NCI-H774 (cell line): ENCODE measurements at places on chromosomes 4 and X.

- no peak for DNase-seq
These were observed 406.1 kb downstream of the RAPGEF2 start for GRCh38 chr4:159508917-159509500.

GRCh38 chr4:152634110-152634760, 45.6 kb downstream of the TMEM154 start:
- DNase-seq, result no peak

GRCh38 chr4:128322311-128322710, 34.7 kb upstream of the PGRMC2 start:
- no peak for DNase-seq

- no peak for DNase-seq
These were observed at the start of gene PNPLA4 for GRCh38 chrX:7927259-7928167. PNPLA4 (minus strand) TSS chrX:7927413; CDS start chrX:7926119, 1,294 bp downstream.

- no peak for DNase-seq
These were observed 192.0 kb downstream of the SMIM20 start for GRCh38 chr4:26105815-26106699.

- DNase-seq, result no peak
These were observed 2.5 kb downstream of the TENM3 start for GRCh38 chr4:182245541-182246215.

DNA sequence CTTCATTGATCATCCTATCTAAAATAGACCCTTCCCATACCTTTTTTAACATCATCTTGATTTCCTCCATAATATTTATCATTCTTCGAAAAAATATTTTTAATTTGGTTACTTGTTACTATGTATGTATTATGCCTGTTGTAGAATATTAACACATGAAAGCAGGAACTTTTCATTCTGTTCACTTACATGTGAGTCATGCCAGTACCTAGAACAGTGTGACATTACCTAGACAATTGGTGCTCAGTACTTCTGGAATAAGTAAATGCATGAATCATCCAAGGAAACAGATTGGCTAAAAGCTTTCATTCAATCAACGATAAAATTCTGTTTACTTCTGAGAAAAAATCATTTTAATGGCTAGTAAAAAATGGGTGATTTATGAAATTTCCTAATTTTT, 76.4 kb downstream of the CXXC4 start:
- no peak for DNase-seq

- DNase-seq, result no peak
These were observed 103.8 kb downstream of the EFNB1 start for GRCh38 chrX:68932611-68933010.

DNA sequence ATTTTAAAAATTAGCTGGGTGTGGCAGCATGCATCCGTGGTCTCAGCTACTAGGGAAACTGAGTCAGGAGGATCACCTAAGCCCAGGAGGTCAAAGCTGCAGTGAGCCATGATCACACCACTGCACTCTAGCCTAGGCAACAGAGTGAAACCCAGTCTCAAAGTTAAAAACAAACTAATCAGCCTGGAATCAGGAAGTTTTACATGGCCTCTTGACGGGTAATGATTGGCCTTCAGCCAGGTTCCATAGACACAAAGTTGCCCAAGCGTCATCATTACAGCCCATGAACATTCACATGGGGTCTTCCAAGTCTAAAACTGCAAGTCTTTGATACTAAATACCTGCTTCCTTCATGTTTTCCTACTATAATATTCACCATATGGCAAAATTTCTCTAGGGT, 10.0 kb upstream of the RGN start:
- DNase-seq, result no peak
